ENCODE measurements at places on chromosomes 2 and 18. TPM values are rescaled to one million over a fixed set of nuclear protein-coding genes. Genes with fewer than 3 reads are reported as not detected.
A peak's percentile ranks its signal among the peaks of the same experiment; 100 is the strongest.

GRCh38 chr2:64203858-64204632 lies 59.8 kb upstream of the PELI1 start:
- peak overlapping the region; percentile 25 for H3K4me3 ChIP-seq
- DNase-seq = peak; percentile 66
- no peaks in the 10 kb centered on the region for H3K27me3 ChIP-seq
- H3K36me3 ChIP-seq = no peaks in the 10 kb centered on the region
- H3K4me1 ChIP-seq = peaks cover 26% of the 10 kb centered on the region

DNA sequence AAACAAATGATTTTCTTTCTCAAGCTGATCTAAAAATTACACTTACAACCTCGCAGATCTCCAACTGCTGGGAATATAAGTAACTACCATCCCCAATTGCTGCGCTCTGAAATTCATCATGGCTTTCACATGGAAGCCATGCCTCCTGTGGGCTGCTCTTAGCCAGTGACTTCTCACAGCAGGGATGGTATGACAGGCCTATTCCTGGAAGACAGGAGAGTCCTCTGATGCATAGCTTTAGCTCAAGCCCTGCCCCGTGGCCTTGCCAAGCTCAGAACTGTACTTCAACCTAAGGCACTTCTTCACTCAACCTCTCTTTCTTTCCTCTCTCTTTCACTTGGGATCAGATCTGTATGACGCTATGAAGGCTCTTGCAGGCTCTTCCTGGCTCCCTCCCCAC lies 12.6 kb upstream of the ELAC1 start:
- no peaks in the 10 kb centered on the region for H3K27me3 ChIP-seq
- no peaks in the 10 kb centered on the region for H3K36me3 ChIP-seq
- no peak for DNase-seq
- H3K4me1 ChIP-seq = no peaks in the 10 kb centered on the region

ABCA12 gene
- 0.17 TPM for total RNA-seq

DNA sequence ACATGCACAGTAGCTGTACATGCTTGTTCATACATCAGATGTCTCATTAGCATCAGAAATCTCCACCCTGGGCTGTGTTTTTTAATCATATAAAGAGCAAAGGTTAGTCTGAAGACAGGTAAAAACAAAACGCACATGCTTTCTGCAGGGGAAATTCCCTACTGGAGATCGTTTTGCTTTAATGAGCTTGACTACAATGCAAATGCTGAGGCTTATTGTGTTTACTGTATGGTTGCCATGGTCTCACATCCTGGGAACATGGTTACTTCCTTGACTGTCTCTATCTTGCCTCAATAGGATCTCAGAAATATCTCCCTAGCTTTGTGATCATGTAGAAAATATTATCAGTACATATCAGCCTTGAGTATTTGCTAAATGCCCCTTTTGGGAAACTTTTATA lies 336.5 kb upstream of the TFPI start:
- no peaks in the 10 kb centered on the region for H3K4me1 ChIP-seq
- DNase-seq = no peak
- H3K27me3 ChIP-seq = no peaks in the 10 kb centered on the region
- H3K27ac ChIP-seq = no peak overlapping the region
- H3K36me3 ChIP-seq = no peaks in the 10 kb centered on the region

GRCh38 chr2:152477347-152478092 lies 142.5 kb downstream of the FMNL2 start:
- H3K4me3 ChIP-seq = no peak overlapping the region
- no peak for DNase-seq
- no peak overlapping the region for H3K27ac ChIP-seq
- H3K27me3 ChIP-seq = no peaks in the 10 kb centered on the region

EFR3B gene
- total RNA-seq = 10.7 TPM

GRCh38 chr2:10844097-10844496 lies 31.5 kb upstream of the PDIA6 start:
- H3K4me3 ChIP-seq = no peak overlapping the region
- H3K27ac ChIP-seq = no peak overlapping the region
- H3K27me3 ChIP-seq = peaks cover 6% of the 10 kb centered on the region

DNA sequence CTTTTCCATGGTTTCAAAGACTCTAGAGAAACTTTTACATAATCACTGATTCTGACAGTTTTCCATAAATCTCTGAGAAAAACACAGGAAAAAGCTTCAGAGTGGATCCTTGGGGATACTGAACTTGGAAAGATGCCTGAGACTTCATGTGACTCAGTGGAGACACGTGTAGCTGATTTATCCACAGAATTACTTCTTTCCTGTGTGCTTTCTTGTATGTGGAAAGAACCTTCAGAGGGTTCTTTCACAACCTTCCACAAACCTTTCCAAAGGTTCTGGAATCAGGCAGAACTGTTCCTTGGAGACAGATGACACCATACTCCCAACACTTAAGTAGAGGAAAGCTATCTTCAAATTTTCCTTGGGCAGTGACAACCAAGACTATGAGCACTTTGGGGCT lies 207.2 kb downstream of the RND3 start:
- no peaks in the 10 kb centered on the region for H3K4me1 ChIP-seq
- no peak overlapping the region for H3K4me3 ChIP-seq
- H3K27ac ChIP-seq = no peak overlapping the region
- DNase-seq = no peak

B3GNT2 gene
- 38.6 TPM for total RNA-seq

C2orf80 gene
- not detected for total RNA-seq

REG1B gene
- total RNA-seq = not detected

SLC40A1 gene
- total RNA-seq = 169 TPM

HOXD3 gene
- 1.7 TPM for total RNA-seq

DNAJC5G gene
- not detected for total RNA-seq

GRCh38 chr2:105626966-105627340 lies 117.8 kb upstream of the NCK2 start:
- no peak for DNase-seq
- H3K27ac ChIP-seq = no peak overlapping the region
- H3K27me3 ChIP-seq = no peaks in the 10 kb centered on the region
- H3K4me1 ChIP-seq = no peaks in the 10 kb centered on the region

- H3K27ac ChIP-seq = no peak overlapping the region
- no peaks in the 10 kb centered on the region for H3K27me3 ChIP-seq
- no peaks in the 10 kb centered on the region for H3K36me3 ChIP-seq
- DNase-seq = no peak
Measured at GRCh38 chr2:210072493-210072892, 70.1 kb downstream of the RPE start.

POLE4 gene
- total RNA-seq = 59.8 TPM

DNA sequence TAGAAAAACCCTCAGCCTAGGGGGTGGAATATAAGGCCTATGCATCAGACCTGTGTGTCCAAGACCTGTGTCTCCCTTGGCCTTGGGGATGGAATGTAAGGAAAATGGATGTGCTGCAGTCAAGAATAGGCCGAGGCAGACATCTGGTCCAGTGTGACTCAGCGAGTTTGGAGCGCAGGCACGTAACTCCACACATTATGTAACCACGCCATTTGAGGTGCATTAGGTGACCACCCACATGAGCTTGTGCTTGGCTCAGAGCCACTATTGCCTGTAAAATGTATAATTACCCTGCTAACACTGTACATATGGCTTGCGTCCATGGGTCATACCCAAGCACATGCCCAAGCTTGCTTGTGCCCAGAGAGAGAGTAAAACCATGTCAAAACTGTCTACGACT lies 580.9 kb upstream of the HNMT start:
- no peaks in the 10 kb centered on the region for H3K27me3 ChIP-seq
- H3K4me3 ChIP-seq = no peak overlapping the region
- H3K27ac ChIP-seq = no peak overlapping the region
- H3K36me3 ChIP-seq = no peaks in the 10 kb centered on the region
- H3K4me1 ChIP-seq = no peaks in the 10 kb centered on the region

GRCh38 chr2:173513107-173513727 lies 158.5 kb downstream of the CDCA7 start:
- DNase-seq = no peak
- no peaks in the 10 kb centered on the region for H3K4me1 ChIP-seq
- H3K27ac ChIP-seq = no peak overlapping the region
- no peaks in the 10 kb centered on the region for H3K36me3 ChIP-seq
- H3K27me3 ChIP-seq = no peaks in the 10 kb centered on the region

CCDC150 gene
- 0.87 TPM for total RNA-seq

DNA sequence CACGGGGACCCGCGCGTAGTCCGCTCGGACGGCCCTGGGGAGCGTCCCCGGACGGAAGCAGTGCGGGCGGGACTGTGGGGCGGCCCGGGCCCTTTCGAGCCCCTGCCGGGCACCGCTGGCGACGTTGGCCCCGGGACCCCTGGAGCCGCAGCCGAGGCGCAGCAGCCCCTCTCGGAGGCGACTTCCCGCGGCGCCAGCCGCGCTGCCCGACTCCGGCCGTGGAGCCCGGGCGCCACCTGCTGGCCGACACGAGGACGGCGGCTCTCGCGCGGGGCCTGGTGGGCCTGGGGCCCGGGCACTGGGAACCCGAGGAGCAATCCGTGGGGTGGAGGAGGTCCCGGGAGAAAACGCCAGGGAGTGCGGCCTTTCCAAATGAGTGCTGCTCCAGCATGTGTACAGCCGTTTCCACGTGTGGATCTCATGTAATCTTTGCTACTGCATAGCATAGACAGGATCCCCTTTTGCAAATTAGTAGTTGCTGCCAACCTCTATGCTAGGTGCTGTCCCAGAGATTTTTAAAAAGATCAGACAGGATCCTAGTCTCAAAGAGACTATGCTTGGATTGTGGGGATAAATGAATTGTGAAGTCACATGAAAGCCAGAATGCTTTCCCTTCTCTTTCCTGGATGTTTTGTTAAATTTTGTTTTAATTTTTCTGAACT lies 4.0 kb downstream of the ID2 start:
- H3K4me3 ChIP-seq = peak overlapping the region; percentile 71
- peaks cover 10% of the 10 kb centered on the region for H3K4me1 ChIP-seq
- peak overlapping the region; percentile 82 for H3K27ac ChIP-seq
- peak; percentile 89 for DNase-seq
- no peaks in the 10 kb centered on the region for H3K36me3 ChIP-seq

DNA sequence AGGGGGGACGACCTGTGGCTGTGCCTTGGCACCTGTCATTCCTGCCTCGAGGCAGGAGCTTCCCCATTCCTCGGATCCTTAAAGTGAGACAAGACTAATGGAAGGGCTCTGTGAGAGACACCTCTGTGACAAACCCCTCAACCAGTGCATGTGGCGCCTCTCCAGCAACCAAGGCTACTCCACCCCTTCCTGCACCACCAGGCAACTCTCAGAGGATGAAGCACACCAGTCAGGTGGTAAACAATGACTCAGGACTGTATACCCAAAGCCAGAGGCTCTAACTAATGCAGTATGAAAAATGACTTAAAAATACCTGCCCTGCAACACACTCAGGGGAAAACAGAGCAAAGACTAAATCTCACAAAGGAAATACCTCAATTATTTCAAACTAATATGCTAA lies 136.9 kb downstream of the UXS1 start:
- no peak overlapping the region for H3K4me3 ChIP-seq
- no peaks in the 10 kb centered on the region for H3K27me3 ChIP-seq
- H3K4me1 ChIP-seq = no peaks in the 10 kb centered on the region
- DNase-seq = no peak
- no peaks in the 10 kb centered on the region for H3K36me3 ChIP-seq
- no peak overlapping the region for H3K27ac ChIP-seq

GRCh38 chr2:97693476-97693875 lies 19.9 kb upstream of the ZAP70 start:
- H3K36me3 ChIP-seq = no peaks in the 10 kb centered on the region
- H3K4me3 ChIP-seq = no peak overlapping the region
- H3K4me1 ChIP-seq = no peaks in the 10 kb centered on the region
- no peak for DNase-seq

DNA sequence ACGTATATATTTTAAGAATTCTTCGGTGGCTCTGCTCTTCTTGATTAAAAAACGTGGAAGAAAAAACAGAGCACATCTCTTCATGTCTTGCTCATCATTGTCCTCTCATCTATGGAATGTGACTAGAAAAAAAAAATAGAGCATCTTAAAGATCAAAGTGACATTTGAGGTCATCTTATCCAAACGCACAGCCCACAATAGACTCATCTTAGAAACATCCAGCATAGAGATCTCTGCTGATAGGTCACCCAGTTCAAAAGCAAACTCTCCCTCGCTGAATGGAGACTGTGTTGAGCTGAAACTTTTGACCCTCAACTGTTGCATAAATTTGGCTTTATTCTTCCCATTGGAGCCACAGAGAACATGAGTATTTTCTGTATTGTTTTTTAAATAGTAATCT lies 65.2 kb downstream of the CMPK2 start:
- H3K27ac ChIP-seq = no peak overlapping the region
- H3K4me1 ChIP-seq = no peaks in the 10 kb centered on the region
- no peak overlapping the region for H3K4me3 ChIP-seq
- no peaks in the 10 kb centered on the region for H3K27me3 ChIP-seq

GRCh38 chr18:55588870-55589595 lies 1.0 kb upstream of the TCF4 start:
- H3K4me3 ChIP-seq = peak overlapping the region; percentile 66
- no peak for DNase-seq
- H3K4me1 ChIP-seq = no peaks in the 10 kb centered on the region
- H3K36me3 ChIP-seq = no peaks in the 10 kb centered on the region
- no peaks in the 10 kb centered on the region for H3K27me3 ChIP-seq

DNA sequence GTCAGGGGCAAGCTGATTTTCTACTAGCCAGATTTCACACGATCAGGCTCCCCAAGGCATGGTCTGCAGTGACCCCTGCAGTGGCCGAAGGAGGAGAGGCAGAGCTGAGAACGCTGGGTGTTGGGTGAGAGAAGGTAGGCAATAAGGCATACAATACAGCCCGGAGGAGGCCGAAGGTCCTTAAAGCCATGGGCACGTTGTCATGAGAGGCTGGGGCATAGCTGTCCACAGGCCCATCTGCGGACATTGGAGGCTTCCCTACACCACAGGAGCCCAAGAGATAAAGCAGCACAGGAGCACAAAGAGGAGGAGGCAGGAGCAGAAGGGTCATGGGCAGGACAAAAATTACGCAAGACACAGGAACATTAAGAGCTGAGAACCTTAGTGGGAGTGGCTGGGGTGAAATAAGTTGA lies 16.7 kb upstream of the BZW1 start:
- H3K27me3 ChIP-seq = no peaks in the 10 kb centered on the region
- no peak overlapping the region for H3K27ac ChIP-seq
- H3K36me3 ChIP-seq = no peaks in the 10 kb centered on the region
- DNase-seq = no peak
- no peak overlapping the region for H3K4me3 ChIP-seq
- peaks cover 4% of the 10 kb centered on the region for H3K4me1 ChIP-seq

REG3A gene
- total RNA-seq = not detected

DNA sequence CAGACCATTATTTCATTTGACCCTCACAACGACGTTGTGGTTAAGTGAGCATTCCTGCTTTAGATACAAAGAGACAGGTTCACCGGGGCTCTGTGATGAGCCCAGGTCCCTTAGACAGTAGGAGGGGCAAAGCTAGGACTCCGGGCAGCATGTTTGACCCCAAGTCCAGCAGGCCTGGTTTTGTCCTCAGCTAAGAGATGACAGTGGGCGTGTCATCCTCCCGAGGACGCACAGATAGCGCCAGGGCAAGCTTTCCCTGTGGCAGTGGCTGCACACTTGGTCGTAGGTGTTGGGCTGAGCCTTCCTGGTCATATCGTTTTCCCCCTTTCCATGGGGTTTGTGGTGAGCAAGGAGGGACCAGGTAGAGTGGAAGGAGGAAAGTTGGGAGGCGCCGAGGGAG lies 76.3 kb downstream of the MTCL1 start:
- no peaks in the 10 kb centered on the region for H3K27me3 ChIP-seq
- H3K4me1 ChIP-seq = no peaks in the 10 kb centered on the region
- H3K36me3 ChIP-seq = no peaks in the 10 kb centered on the region
- no peak for DNase-seq

GRCh38 chr2:39379643-39380524 lies 57.2 kb downstream of the MAP4K3 start:
- no peak overlapping the region for H3K4me3 ChIP-seq
- H3K4me1 ChIP-seq = peaks cover 18% of the 10 kb centered on the region
- no peaks in the 10 kb centered on the region for H3K27me3 ChIP-seq
- DNase-seq = no peak
- H3K27ac ChIP-seq = peak overlapping the region; percentile 51
- no peaks in the 10 kb centered on the region for H3K36me3 ChIP-seq
